Neural progenitor cell (in vitro differentiated cells): ENCODE measurements at places on chromosomes 12 and 14. TPM values are rescaled to one million over a fixed set of nuclear protein-coding genes. Genes with fewer than 3 reads are reported as not detected.
A peak's percentile ranks its signal among the peaks of the same experiment; 100 is the strongest.

CCDC85C gene
- 19.0 and 41.3 TPM in 2 replicates for total RNA-seq

RHOJ gene
- not detected in 2 replicates for total RNA-seq

PMEL gene
- total RNA-seq, result 207 and 301 TPM in 2 replicates

AICDA gene
- total RNA-seq, result not detected in 2 replicates

GRCh38 chr12:122148657-122149056 lies 25.4 kb downstream of the IL31 start:
- DNase-seq, result no peak

GRCh38 chr14:101947577-101947903 lies 16.8 kb upstream of the DYNC1H1 start:
- no peak for DNase-seq

GRCh38 chr12:89258240-89258969 lies 93.9 kb downstream of the DUSP6 start:
- DNase-seq, result no peak

DNA sequence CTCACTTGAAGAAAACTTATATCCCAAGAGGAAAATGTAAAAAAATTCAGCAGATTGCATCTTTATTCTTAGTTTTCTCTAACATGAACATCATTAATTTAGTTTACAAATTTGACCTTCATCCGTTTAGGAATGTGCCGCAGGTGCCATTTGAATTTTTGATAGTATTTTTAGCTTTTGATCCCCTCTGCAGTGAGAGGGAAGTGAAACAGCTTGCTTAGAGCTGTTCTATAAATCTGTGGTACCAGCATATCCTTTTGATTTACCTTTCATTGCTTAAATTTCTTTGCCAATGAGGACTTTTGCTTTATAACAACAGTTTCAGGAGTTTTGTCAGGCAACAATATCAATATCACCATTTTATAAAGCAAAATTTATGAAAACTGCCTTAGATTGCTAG lies 32.7 kb downstream of the DUSP6 start:
- no peak for DNase-seq

- no peak for DNase-seq
Measured at GRCh38 chr14:44041700-44042099, 465.4 kb downstream of the FSCB start.

DNA sequence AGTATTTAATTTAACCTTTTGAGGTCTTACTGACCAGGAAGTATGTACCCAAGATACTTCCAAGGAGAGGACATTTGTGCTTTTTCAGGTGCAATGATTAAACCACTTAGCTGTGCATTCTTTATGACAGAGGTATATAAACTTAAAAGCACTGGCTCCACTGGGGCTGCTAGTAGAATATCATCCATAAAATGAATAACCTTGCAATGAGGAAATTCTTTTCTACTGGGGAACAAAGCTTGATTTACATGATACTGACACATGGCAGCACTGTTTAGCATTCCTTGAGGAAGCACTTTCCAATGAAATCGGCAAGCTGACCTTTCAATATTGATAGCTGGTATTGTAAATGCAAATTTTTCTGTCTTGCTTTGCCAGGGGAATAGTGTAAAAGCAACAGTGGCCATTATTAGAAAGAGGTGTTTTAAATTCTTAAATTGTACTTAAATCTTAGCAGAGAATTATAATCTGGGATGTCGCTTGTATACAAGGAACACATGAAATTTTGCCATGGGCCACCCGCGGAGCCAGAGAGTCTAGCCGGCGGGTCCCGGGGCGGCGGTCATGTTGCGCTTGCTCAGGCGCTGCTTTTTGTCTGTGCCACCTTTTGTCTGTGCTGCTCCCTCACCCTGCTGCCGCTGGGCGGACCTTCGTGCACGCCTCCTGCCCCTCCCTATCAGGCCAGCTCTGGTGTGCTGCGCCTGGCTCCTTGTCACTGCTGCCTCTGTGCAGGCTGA lies 20.9 kb upstream of the BLTP3B start:
- DNase-seq, result peak; percentile 93

DNA sequence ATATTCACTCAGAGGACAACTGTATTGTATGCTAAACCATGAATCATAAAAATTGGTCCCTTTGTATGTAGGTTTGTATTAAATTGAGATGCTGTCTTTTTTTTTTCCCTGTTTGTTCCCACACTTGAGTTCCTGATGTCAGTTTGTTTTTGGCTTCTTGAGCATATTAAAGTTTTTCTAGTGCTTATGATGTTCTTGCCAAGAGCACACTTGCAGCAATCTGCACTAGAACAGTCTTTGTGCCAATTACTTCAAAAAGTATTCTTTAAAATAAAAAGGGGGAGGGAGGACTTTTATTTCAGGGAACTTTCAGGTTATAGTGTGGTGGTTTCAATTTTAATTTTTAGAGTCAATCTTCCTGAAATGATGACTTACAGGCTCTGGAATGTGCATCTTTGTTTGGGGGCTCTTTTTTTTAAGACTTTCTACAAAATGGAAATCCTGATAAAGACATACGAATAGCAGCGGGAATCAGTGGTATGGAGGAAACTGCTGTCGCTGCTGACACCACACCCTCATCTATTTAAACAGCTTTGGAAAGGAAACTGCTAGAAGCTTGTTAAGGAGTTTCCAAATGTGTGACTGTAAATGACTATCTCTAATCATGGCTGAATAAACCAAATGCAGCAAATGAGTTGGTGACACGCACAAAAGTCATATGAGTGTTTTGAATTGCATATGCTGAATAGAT lies 188.6 kb downstream of the EGLN3 start:
- DNase-seq, result no peak

- DNase-seq, result no peak
Measured at GRCh38 chr12:48811437-48812090, 6.7 kb upstream of the CACNB3 start.

DNA sequence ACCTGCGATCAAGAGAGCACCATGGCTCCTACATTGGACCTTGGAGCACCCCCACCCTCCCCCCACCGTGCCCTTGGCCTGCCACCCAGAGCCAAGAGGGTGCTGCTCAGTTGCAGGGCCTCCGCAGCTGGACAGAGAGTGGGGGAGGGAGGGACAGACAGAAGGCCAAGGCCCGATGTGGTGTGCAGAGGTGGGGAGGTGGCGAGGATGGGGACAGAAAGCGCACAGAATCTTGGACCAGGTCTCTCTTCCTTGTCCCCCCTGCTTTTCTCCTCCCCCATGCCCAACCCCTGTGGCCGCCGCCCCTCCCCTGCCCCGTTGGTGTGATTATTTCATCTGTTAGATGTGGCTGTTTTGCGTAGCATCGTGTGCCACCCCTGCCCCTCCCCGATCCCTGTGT lies 1.8 kb upstream of the RNU7-1 start:
- no peak for DNase-seq

- DNase-seq, result no peak
Measured at GRCh38 chr14:105046891-105047282, 18.3 kb downstream of the GPR132 start.

GRCh38 chr14:105476097-105476830 lies 1.6 kb downstream of the CRIP2 start:
- DNase-seq, result peak; percentile 34

GRCh38 chr12:29286081-29286790 lies 94.7 kb downstream of the ERGIC2 start:
- DNase-seq, result no peak
